ENCODE measurements at places on chromosomes 16 and 17.

- no peak for DNase-seq
Observed at GRCh38 chr17:58643147-58643546, 48.7 kb downstream of the TEX14 start.

DNA sequence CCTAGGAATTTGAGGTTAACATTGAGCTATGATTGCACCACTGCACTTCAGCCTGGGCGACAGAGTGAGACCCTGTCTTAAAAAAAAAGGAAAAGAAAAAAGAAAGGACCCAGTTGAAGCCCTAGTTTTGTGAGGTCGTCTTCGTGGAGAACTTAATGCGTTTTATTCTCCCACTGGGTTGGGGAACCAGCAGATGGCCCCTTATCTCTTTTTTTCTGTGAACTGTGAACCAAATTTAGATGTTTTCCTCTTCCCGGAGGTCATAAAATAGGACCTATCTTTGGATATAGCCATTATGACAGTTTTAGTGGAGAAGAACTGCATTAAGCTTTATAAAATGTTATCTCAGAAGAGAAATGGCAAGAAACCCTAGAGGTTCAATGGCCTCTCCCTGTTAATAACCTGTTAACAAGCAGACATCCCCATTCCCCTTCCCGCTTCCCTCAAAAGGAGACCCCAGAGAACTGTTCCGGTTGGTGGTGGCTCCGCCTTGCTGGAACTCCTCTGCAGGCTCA, 23.5 kb downstream of the KIAA0513 start:
- no peak for DNase-seq

GRCh38 chr17:41894791-41895331, 23.9 kb downstream of the ACLY start:
- DNase-seq, result no peak

- DNase-seq, result no peak
Observed at GRCh38 chr16:83409347-83409746, 398.4 kb upstream of the HSBP1 start.

DNA sequence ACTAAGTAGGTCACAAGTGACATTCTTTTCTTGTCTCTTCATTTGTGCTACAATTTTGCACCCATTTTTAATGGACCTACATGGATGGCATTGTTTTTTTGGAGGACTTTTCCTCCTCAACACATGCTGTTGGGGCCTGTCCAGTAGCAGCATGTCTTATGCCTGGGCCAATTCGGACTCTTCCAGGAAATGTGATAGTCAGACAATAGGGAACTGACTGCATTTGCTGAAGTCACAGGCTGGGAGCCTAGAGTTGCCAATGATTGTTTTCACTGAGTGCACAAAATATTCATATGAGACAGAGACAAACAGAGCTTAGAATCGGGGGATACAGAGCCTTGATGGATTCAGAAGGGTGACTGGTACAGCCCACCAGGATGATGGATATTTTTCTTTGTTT, 867.3 kb upstream of the GOT2 start:
- DNase-seq, result no peak

DNA sequence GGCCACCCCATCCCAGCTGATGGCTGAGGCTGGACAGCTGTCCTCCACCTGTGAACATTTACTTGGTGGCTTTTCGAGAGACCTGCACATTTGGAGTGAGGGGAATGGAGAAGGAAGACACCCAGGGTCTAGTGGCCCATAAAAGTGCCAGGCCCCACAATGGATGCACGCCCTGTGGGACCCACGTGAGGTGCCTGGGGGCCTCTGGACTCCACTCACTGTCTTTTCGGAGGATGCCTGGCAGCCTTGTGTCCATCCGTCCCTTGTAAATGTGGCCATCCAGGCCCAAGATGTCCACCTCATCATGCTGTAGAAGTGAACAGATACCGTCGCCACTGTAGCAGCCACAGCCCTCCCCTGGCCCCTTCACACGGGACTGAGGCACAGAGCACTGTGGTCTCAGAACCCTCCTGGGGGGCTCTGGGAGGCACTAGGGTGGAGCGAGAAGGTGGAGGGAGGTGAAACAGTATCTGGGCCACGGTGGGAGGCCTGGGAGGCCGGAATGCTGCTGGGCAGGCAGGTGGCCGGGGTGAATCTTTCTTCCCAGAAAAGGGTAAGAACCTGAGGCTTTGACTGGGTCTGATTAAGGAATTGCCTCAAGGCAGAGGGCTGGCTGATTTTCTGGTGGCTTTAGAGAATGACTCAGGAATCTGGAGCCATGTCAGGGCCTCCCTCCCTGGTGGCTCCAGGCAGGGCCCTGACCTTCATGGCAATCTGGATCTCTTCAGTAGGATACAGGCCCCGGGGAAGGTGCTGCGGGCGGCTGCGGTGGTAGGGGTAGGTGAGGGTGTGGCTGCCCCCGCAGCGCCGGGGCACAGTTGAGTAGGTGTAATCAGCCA, 11.5 kb downstream of the UBALD2 start:
- no peak for DNase-seq
